ENCODE measurements at places on chromosomes 12 and 14.

DNA sequence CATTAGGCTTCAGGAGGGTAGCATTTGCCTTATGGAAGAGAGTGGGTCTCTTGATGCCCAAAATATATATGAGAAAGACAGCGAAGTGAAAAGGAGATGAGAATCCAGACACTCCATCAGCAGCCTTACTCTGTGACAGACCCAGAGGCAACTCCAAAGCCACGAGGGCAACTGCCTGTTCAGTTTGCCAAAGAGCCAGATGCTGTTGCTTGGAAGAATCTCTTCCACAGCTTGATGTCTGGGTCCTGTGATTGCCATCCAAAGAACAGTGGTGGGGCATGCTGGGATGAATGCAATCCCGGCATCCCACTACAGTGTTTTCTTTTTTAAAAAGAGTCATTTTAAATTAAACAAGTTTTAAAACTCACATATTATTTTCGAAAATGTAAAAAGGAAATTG lies 10.9 kb upstream of the OTX2 start:
- no peak for DNase-seq

GRCh38 chr12:130195369-130195768 lies 33.1 kb downstream of the FZD10 start:
- DNase-seq, result no peak

DNA sequence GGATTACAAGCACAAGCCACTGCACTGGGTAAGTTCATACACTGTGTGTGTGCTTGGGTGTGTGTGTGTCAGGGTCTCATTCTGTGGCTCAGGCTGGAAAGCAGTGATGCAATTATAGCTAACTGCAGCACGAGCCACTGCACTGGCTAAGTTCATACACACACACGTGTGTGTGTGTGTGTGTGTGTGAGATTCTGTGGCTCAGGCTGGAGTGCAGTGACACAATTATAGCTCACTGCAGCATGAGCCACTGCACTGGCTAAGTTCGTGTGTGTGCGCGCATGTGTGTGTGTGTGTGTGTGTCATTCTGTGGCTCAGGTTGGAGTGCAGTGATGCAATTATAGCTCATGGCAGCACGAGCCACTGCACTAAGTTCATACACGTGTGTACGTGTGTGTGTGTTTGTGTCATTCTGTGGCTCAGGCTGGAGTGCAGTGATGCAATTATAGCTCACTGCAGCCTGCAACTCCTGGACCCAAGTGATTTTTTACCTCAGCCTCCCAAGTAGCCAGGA lies 85.4 kb downstream of the HECTD1 start:
- peak; percentile 12 for DNase-seq

GRCh38 chr12:118337194-118337838 lies 35.4 kb downstream of the TAOK3 start:
- DNase-seq, result no peak

DNA sequence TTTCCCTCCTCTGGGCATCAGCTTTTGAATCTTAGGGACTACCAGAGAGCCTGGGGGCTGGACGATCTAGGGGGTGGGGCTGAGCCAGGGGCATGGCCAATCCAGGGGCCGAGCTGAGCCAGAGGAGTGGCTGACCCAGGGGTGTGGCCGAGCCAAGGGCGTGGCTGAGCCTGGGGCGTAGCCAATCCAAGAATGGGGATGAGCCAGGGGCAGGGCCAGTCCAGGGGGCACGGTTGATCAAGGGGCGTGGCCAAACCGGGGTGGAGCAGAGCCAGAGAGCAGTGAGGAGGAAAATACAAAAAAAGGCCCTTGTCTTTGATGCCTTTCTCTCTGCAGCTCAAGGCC lies 219.3 kb upstream of the NOS1 start:
- DNase-seq, result peak; percentile 29

DNA sequence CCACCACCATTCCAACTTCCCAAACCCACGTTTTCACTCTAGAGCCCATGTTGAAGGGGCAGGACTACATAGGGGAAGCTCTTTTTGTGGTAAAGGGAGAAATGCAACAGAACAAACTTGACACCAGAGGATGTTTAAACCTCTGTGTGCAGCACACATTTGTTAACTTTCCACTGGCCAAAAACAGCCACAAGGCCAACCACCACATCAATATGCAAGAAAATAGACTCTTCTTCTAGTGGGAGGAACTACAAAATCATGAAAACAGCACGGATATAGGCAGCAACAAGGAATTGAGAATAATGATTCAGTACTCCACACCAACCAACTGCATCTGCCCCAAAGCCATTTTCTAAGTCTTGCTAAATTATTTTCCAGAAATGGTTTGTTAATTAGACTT lies 66.3 kb upstream of the CEP83 start:
- DNase-seq, result no peak

- peak; percentile 83 for DNase-seq
Observed at GRCh38 chr14:53152887-53153701, at the start of gene DDHD1. TSS of gene DDHD1 (minus strand) at chr14:53153323. CDS start at chr14:53153098, 225 bp downstream.

DNA sequence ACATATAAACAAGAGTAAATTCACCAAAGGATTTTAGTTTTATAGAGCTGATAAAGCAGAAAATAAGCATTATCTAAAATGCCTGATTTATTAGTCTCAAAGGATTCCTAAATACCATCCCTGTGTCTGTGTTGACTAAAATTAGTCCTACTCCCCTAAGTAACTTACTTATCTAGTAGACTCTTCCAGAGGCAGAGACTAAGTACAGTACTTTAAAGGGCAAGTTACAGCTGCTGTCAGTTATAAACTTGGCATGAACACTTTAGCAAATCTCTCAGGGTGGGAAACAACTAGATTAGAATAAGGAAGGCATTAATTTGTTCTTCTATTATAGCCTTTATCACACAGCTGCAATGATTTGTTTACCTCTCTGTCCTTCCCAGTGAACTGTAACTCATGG lies 46.0 kb downstream of the ATP2B1 start:
- DNase-seq, result no peak

GRCh38 chr12:57254506-57255280 lies 3.7 kb upstream of the STAC3 start:
- DNase-seq, result no peak

DNA sequence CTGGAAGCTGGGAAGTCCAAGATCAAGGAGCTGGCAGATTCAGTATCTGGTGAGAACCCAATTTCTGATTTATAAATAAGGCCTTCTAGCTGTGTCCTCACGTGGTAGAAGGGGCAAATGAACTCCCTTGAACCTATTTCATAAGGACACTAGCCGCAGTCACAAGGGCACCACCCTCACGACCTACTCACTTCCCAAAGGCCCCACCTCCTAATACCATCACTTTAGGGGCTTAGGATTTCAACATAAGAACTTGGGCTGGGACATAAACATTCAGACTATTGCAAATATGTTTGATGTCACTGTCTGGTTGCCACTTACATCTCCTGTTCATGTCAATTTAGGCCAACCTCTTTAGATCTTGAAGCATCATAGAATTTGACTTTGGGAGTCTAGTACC lies 10.8 kb upstream of the CNIH1 start:
- DNase-seq, result no peak

GRCh38 chr12:130371296-130371695 lies 33.6 kb downstream of the PIWIL1 start:
- DNase-seq, result no peak

DNA sequence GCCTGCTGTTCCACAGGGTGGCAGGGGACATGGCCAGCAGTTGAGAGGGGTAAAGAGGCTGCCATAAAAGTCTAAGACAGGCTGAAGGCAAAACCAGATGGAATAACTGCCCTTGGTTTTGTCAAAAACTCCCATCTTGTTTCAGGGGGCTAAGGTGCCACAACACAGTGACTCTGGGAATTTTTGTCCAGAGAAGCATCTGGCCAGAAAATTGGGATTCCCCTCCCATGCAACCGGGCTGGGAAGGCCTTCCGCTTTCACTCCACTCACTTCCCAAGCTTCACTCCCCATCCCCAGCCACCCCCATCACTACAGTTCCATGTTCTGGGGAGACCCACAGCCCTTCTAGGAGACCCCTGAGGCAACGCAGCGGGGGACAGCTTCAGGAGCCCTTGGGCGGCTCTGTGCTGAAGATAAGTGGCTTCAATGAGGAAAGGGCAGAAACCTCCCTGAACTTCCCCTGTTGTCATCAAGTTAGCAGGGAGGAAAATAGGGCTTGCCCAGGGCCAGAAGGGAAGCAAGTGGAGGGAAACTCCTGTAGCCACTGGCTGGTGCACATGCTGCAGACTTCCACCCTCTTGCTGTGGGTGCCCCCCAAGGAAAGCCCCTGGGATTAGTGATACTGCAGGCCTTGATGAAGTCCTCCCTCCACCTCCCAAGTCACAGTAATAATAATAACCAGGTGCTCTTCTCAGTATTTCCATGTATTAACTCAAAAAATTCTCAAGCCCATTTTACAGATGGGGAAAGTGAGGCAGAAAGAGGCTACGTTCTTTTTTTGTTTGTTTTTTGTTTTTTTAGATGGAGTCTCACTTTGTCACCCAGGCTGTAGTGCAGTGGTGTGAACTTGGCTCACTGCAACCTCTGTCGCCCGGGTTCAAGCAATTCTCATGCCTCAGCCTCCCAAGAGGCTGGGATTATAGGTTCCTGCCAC lies 6.0 kb downstream of the TMEM229B start:
- DNase-seq, result no peak

GRCh38 chr12:119459481-119459880 lies 125.0 kb downstream of the CCDC60 start:
- DNase-seq, result no peak

DNA sequence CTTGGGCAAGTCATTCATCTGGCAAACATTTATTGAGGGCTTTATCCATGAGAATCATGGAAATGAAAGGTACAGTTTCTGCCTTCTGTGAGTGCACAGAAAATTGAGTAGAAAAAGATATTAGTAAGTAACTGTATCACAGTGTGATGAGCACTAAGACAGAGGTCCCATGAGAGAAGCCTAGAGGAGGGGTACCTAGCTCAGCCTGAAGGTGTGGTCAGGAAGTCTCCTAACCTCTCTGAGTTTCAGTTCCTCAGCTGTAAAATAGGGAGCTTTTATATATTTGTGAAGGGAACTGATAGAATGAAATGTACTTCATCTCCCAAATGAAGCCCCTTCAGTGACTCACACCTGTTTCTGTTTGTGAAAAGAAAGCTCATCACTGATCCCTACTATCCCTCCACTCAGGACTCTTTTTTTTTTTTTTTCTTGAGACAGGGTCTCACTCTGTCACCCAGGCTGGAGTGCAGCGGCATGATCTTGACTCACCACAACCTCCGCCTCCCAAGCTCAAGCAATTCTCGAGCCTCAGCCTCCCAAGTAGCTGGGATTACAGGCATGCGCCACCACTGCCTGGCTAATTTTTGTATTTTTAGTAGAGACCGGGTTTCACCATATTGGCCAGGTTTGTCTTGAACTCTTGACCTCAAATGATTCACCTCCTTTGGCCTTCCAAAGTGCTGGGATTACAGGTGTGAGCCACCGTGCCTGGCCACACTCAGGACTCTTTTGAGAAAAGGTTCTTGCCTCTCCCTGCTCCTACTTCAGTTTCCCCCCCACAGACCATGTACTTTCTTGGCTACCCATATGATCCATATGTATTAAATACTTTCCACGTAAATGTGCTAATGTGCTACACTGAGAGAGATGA lies 93.7 kb upstream of the FUT8 start:
- DNase-seq, result peak; percentile 7

DNA sequence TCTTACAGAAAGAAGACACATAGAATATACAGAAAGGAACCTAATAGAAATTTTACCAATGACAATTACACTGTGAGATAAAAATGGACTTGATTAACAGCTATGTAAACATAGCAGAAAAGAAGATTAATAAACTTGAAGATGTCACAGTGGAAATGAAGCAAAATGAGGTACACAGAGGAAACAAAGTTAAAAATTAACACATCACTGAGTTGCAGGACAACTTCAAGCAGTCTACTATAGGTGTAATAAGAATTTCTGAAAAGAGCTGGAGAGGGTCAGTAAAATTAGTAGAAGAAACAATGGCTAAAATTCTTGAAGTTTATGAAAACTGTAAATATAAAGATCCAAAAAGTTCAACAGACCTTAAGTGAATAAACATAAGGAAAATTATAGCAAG lies 738.7 kb downstream of the C12orf50 start:
- no peak for DNase-seq

GRCh38 chr12:59076622-59077021 lies 156.3 kb upstream of the LRIG3 start:
- no peak for DNase-seq

- no peak for DNase-seq
Observed at GRCh38 chr12:117563706-117564105, 202.3 kb upstream of the NOS1 start.

DNA sequence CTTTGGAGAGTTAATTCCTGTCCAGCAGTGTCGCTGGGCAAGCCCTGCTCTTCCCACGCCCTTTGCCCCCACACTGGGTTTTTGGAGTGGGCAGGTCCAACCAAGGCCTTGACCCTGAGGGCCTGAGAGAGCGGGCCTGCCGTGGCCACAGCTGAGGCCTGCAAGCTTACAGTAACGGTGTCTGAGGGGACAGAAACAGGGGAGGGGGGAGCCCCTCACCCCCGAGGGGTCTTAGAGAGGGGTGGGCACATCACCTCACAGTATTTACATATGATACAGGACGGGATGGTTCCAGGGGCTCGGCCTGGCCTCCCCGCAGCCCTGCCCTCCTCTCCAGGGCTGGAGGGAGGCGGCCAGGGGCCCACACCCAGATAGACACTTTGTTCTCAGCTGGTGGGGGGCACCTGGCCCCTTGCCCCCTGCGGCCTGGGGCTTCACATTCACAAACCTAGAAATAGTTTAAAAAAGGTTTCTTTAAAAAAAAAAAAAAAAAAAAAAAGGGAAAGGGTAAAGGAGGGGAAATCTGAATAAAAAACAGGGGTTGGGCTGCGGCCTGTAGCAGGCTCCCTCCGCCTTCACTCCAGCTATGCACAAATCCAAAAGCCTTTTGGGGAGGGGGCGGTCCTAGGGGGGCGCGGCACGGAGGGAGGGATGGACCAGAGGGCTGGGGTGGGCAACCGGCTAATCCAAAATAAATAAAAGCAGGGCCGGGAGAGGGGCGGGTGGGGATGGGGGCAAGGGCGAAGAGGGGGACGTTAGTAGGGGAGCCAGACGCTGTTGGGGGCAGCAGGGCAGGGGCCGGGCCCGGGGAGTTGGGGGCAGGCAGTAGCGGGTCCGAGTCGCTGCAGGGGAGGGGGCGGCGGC lies 14.8 kb upstream of the PLA2G1B start:
- DNase-seq, result no peak

- DNase-seq, result peak; percentile 97
Observed at GRCh38 chr14:88166616-88167015, 156.5 kb downstream of the KCNK10 start.

DNA sequence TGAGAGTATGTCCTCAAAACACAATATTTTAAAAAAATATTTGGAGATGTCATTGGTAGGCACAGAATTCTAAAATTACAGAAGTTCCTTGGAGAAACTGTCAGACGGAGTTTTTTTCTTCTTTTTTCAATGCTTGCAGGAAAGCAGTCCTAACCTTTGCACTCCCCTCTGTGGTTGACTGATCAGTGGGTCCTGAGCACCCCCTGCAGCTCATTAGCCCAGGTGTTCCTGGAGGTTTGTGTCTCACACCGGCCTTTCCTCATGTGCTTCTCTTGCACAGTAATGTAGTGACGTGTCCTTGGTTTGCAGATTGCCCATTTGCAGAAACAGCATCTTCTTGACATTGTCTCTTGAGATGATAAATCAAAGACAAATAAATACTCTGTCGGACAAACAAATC lies 513.0 kb downstream of the TMEM121 start:
- DNase-seq, result peak; percentile 42

GRCh38 chr12:76755829-76756379 lies 8.0 kb upstream of the ZDHHC17 start:
- no peak for DNase-seq

Measured in kidney tubule cell (primary cell).